ENCODE measurements at places on chromosomes 12 and 14. TPM values are rescaled to one million over a fixed set of nuclear protein-coding genes. Genes with fewer than 3 reads are reported as not detected.

The NGB gene
- not detected for total RNA-seq

The CCDC38 gene
- total RNA-seq, result not detected

The FGF23 gene
- total RNA-seq, result not detected

The RHOJ gene
- total RNA-seq, result not detected

The OR4E2 gene
- total RNA-seq, result not detected

The LRR1 gene
- total RNA-seq, result 65.0 TPM
